ENCODE measurements at places on chromosomes 2 and 18. TPM values are rescaled to one million over a fixed set of nuclear protein-coding genes. Genes with fewer than 3 reads are reported as not detected.

RFX8 gene
- total RNA-seq = 5.1 TPM

CRYBA2 gene
- total RNA-seq = not detected

IL36A gene
- not detected for total RNA-seq

PLCL1 gene
- 2.3 TPM for total RNA-seq

CHRNG gene
- total RNA-seq = not detected

TUBA3E gene
- not detected for total RNA-seq

FAM161A gene
- 0.76 TPM for total RNA-seq

ERICH2 gene
- total RNA-seq = not detected

ITGB6 gene
- total RNA-seq = not detected

LRRTM1 gene
- total RNA-seq = not detected

CNTNAP5 gene
- not detected for total RNA-seq

NFE2L2 gene
- total RNA-seq = 62.0 TPM

RPRM gene
- total RNA-seq = not detected

C2orf80 gene
- not detected for total RNA-seq

SLC66A3 gene
- total RNA-seq = 34.9 TPM

MYO3B gene
- 0.11 TPM for total RNA-seq

KCNG2 gene
- total RNA-seq = not detected
